ENCODE measurements at places on chromosomes 11 and 22.
A peak's percentile ranks its signal among the peaks of the same experiment; 100 is the strongest.

DNA sequence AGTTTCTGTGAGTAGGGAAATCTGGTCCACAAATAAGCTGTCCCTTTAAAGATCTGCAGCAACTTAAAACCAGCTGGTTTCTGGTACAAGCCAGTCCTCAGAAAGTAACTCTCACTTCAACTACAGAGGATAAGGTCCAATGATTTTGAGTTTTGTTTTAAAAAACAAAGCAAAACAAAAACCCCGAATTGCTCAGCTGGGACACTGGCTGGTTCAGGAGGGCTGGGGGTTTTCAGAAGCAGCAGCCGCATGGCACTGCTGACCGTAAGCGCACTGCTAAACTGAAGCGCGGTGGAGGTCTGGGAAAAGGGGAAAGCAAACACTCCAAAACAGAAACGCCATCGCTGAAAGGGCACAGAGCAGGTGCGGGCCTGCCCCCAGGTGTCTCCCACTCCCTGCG lies 59.7 kb downstream of the MICAL3 start:
- no peak for DNase-seq

DNA sequence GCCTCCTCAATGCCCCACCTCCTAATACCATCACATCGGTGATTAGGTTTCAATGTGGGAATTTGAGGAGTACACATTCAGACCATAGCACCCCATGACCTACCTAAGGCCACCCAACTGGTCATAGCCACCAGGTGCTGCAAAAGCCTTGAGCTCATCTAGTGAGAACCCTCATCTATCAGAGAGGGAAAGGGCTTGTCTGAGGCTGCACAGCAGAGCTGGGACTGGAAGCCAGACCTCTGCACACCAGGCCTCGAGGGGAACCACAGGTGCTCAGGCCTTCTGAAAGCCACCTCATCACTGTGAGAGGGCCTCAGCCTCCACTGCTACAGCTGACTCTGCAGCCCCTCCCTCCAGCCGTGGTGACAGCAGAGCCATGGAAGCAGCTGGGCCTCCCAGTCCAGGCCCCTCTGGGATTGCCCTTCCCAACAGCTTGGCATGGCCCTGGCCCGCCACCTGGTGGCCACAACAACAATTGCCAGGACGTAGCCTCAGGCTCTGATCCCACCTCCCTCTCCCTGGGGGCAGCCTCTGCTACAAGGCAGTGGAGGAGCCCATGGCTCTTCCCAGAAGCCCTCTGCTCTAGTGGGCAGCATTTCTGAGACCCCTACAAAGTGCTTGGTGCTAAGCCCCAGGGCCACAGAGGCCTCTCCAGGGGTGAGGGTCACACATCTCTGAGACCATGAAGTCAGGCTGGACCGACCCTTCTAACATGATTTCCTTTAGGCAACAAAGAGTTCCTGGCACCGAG lies 41.0 kb upstream of the PRDM11 start:
- peak; percentile 46 for DNase-seq

DNA sequence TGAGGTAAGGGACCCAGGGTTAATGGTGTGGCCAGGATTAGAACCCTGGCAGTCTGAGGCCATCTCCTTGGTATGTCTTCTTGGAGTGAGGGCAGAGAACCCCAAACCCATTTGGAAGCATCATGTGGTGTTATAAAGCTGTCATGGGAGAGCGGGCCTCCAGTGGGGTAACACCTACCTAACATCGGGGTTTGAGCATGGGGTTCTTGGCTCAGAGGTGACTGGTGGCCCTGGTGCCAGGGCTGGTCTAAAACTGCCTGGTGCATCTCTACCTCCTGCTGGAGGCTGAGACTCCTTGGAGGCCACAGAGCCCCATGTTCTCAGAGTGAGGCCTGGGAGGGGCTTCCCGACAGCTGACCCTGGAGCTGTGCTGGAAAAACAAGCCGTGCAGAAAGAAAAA lies 4.5 kb downstream of the PRDM11 start:
- no peak for DNase-seq

DNA sequence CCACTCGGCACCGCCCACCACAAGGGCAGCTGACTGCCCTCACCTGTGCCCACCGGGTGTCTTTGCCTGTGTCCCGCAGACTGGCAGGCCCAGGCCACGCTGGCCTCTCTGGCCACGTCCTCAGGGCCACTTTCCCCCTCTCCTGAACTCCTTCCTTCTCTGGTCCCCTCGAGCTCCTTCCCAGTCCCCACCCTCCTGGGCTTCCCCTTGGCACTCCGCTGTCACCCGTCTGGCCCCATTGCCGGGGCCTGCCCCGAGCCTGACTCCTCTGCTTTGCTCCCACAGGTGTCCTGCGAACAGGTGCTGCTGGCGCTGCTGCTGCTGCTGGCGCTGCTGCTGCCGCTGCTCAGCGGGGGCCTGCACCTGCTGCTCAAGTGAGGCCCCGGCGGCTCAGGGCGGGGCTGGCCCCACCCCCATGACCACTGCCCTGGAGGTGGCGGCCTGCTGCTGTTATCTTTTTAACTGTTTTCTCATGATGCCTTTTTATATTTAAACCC lies 14.2 kb downstream of the MCAT start:
- DNase-seq, result no peak

DNA sequence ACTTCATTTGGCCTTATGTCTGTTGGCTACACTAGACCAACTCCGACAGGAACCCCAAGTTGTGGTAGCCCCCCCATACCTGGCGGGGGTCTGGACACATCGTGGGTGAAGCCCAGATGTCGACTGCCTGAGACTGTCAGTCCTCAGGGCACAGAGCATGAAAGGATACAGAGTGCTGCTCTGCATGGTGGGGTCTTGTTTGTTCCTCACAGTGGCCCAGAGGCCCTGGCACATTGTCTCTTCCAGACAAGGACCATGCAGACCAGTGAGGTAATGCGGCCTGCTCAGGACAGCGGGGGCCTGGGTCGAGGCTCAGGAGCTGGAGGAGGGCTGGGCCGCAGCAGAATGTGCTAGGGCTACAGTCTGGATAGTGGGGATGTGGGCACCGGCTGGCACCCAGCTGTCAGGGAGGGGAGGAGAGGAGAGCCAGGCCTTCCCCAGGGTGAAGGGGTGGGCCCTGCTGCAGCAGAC lies 14.6 kb downstream of the CAPN5 start:
- no peak for DNase-seq

GRCh38 chr11:16935518-16936302 lies 78.5 kb downstream of the PLEKHA7 start:
- no peak for DNase-seq

DNA sequence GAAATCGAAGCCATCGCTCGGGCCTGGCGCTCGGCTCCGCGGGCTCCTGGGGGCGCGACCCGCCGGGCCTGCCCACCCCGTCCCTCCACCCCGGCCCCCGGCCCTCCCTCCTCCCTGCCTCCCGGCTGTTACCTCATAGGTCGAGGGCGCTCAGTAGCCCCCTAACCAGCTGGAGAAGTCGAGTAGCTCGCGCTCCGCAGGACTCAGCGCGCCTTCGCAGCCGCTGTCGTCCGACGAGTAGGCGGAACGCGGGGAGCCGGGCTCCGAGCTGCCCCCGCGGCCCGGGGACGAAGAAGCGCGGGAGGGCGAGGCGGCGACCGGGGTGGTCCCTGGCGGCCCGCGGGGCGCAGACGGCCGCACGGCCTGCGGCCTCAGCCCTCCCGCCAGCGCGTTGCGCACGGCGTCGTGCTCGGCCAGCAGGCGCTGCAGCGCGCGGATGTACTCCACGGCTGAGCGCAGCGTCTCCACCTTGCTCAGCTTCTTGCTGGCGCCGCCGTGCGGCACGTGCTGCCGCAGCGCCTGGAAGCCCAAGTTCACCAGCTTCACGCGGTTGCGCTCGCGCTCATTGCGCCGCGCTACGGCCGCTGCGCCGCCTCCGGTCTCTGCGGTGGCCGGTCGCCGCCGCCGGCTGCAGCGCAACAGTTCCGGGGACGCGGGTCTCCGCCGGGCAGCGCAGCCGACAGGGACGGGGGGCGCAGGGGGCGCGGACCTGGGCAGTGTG lies 627 bp downstream of the ASCL2 start:
- no peak for DNase-seq

DNA sequence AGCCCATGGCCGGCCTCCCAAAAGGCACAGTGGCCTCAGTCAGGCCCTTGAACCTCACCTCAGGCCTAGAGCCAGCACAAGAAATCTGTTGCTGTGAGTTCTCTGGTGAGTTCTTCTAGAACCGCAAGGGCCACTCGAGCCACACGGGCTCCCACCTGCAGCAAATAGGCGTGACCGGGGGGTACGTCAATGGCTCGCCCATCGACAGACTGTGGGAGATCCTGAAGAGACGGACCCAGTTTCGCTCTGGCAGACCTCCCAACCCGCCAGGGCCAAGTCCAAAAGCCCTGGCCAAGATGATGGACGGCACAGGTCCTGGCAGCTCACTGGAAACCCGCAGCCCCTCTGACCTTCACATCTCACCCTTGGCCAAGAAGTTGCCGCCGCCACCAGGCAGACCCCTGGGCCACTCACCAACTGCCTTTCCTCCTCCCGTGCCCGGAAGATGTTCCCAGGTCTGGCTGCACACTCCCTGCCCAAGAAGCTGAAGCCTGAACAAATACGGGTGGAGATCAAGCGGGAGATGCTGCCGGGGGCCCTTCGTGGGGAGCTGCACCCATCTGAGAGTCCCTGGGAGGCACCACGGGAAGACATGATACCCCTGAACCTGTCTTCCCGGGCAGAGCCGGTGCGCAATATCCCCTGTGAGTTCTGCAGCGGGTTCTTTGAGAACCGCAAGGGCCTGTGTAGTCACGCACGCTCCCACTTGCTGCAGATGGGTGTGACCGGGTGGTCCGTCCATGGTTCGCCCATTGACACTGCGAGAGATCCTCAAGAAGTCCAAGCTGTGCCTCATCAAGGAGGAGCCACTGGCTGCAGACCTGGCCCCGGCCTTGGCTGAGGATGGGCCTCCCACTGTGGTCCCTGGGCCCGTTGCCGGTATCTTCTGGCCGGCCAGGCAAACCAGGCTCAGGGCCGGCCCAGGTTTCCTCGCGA lies 544.2 kb upstream of the CCDC179 start:
- no peak for DNase-seq

GRCh38 chr11:135027461-135027860 lies 615.4 kb upstream of the B3GAT1 start:
- no peak for DNase-seq

DNA sequence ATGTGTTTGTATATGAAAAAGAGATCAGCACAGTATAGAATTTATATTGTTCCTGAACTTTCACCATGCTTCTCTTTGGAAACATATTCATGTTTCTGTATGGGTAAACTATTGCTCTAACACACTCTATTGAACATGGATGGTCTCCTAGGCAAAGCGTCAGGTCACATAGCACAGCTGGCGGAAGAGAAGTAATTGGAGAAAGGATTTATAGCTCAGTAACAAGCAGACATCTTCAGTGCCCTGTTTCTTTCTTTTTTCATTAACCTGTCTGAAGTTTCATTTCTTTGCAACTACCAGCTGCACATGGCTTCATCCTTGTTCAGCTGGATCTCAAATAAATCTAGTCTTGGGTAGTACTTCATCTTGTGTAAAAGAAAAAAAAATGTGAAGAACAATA lies 84.4 kb upstream of the TRPC6 start:
- no peak for DNase-seq

DNA sequence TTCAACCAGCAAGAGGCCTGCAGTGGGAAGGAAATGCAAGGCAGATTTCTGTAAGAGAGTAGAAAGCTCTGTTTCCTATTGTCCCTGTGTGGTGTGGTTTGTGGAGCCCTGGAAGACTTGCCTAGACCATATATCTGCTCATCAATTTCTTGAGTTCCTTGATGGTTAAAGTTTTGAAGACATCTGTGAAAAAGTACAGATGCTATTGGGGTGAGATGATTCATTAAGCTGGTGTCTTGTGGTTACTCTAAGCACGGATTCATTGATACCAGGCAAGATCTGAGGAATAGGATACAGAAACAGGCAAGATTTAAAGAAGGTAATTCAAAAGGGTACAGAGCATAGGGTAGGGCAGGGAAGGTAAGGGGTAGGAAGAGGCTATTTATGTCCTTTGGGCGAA lies 275.8 kb upstream of the SESN3 start:
- DNase-seq, result no peak

DNA sequence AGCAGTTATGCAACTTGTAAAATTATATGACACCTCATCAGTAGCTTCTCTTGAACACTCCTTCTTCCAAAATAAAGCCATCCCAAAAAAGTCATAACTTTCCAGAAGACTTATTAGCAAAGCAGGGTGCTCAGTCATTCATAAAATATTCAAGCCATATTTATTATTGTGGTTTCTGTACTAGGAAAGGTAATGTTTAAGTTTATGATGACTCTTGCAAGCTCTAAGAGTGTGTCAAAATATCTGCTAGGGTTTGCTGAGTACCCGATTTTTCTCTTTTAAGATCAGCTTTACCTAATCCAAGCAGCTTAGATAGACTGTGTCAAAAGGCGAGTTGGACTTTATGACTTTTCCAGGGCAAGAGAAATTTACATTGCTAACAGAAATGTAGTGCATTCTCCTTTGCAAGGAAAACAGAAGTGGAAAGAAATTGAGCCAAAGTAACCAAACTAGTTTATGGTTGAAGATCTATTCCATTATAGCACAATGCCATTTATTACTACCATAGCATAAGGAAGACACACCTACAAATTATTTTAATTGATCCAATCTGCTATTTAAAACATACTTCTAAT lies 98.0 kb upstream of the SOX6 start:
- DNase-seq, result no peak

DNA sequence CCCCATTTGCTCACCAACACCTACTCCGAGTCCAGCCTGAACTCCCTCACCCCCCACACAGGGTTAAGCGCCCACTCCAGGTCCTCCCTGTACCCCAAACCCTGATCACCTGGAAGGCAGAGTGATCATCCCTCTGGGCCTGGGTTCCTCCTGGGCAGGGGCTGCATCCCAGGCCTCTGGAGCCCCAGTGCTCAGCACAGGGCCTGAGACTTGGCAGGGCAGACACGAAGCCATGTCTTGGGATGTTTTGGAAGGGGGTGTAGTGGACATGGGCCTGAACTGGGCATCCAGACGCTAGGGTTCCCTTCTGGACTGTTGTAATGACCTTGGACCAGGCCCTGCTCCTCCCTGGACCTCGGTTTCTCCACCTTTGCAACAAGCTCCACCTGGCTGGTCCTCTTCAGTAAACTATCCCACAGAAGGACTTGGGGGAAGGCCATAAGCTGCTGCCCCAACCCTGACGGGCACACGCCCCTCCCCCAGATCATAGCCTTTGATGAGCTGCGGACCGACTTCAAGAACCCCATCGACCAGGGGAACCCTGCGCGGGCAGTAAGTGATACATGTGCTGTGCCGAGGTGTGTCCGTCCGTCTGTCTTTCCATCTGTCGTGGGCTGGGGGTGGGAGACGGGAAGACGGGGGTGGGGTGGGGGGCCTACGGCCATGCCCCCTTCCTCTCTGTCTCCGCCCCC lies 3.9 kb downstream of the CNIH2 start:
- DNase-seq, result no peak

- DNase-seq, result no peak
These were observed 80.7 kb downstream of the JRKL start for GRCh38 chr11:96470521-96470920.
